A549 (cell line): ENCODE measurements at places on chromosomes 3 and 15.
A peak's percentile ranks its signal among the peaks of the same experiment; 100 is the strongest.

- no peak for DNase-seq
Measured at GRCh38 chr3:179108086-179108485, 36.5 kb upstream of the ZMAT3 start.

DNA sequence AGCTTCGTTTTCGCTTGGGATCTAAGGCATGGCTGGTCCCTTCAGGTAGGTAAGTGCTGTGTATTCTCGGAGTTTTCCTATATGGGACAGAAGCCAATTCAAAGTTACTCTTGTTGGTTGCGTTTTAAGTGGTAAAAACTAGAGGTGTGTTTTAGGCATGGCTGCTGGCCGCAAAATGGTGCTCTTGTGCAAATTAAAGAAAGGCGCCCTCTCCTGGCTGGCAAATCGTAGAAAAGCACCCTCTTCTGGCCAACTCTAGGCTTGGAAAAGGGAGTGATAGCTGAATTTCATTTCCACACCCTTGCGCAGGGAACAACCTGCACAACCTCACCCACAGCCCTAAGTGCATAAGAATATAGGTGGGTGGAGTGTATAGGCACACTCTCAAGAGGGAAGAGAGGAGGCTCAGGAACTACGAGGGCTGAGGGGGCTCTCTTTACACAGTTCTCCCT, 23.5 kb downstream of the DRD3 start:
- DNase-seq, result peak; percentile 61

DNA sequence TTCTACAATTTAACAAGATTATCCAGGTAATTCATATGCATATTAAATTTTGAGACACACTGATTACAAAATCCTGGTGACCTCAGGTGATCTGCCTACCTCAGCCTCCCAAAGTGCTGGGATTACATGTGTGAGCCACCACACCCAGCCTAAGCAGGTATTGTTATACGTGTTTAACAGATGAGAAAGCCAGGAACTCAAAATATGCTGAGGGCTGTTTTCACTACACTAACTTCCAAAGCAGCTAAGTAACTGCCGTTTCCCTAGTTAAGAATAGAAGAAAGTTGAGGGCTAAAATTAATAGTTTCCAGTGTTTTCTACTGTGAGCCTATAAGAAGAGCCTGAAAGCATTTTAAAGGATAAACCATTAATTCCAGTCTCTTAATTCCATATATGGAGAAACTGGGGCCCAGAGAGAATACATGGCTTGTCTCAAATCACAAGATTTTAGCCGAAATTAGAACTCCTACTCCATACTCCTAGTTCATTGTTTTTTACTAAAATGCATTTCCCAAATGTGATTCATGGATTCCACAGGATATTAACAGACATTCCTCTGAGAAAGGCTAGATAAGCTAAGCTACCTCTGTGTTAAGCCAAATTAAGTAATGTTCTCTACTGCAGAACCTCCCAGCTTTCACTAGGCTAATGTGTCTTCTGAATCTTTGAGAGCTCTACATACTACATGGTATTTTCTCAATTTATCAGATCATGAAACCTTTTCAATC, 17.0 kb upstream of the AVEN start:
- DNase-seq, result no peak

GRCh38 chr15:49606594-49606993, 14.0 kb downstream of the FAM227B start:
- DNase-seq, result no peak

- peak; percentile 24 for DNase-seq
Measured at GRCh38 chr15:79283252-79284048, 928 bp downstream of the ANKRD34C start.

GRCh38 chr3:143825513-143825912, 22.8 kb downstream of the SLC9A9 start:
- no peak for DNase-seq

DNA sequence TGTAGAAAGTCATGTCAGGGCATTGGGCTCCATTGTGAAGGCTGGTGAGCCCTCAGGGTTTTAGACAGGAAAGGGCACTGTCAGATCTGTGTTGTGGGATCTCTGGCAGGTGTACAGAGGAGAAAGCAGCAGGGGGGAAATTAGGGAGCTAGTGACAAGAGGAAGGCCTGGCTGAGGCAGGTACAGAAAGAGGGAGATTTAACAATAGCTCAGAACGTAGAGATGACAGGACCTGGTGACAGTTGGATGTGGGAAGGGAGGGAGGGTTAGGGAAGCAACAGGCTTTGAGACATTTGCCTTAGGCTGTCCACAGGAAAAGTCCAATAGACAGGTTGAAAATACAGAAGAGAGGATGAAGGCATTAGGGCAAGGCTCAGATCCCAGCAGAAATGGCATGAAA, 288.1 kb downstream of the EPHB1 start:
- DNase-seq, result no peak

DNA sequence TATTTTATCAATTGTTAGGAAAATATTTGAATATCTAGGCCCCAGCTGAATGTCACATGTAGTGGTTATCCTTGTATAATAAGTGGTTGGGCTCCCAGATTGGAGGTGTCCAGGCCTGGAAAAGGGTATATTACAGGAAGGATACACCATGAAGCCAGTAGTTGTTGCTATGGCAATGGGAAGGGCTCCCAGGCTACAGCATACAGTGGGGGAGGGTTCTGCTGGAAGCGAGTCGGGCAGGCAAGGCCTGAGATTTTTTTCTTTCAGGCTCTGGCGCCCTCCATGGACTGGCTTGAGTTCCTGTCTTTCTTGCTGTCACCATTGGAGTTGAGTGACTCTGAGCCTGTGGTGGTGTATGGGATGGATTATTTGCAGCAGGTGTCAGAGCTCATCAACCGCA, 8.9 kb downstream of the ECE2 start:
- peak; percentile 78 for DNase-seq

GRCh38 chr3:133367403-133367802, 32.5 kb upstream of the BFSP2 start:
- DNase-seq, result no peak

GRCh38 chr3:32872487-32873382, 54.9 kb downstream of the TRIM71 start:
- DNase-seq, result no peak

DNA sequence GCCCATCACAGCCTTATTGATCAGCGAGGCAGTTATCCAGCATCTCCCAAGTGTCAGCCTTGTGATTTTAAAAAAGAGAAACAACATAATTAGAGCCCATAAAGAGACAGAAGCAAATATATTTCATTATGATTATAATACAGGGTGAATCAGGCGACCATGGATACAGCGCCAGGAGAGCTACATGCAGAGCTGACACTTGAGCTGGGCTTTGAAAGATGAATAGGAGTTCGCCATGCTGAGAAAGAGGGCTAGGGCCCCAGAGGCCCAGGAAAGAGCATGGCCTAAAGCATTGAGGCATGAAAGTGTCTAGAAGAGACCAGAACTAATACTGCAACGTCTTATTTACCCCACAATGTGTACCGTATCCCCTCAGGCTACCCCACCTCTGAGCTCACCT, 4.2 kb upstream of the CORO2B start:
- no peak for DNase-seq

DNA sequence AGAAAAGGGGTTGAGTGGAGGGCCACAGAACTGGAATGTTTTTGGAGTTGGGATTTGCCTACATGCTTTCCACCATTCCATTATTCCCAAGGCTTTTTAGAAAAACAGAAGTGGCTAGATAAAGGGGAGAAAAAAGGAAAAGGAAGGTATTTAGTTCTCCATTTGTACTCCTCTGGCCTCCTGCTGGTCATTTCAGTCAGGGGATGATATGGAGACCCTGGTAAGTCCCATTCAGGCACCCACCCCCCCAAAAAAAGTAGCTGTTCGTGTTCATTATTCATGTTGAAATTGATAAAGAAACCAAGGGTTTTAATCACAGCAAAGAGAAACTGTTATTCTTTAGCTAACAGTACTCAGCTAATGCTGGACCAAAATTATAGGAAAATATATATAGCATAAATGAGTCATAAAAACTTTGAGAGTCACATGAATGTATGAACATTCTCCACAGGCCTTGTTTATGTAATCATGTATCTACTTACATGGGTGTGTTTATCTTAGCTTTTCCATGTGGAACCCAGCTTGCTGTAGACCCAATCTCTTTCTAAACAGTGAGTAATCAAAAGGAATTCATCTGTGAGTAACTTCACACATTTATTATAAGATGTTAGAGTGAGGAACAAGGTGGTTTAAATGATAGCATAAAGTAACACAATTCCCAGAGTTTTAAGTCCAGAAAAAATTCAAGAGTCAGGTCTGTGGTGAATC, 167.2 kb downstream of the KCNMB2 start:
- DNase-seq, result no peak

DNA sequence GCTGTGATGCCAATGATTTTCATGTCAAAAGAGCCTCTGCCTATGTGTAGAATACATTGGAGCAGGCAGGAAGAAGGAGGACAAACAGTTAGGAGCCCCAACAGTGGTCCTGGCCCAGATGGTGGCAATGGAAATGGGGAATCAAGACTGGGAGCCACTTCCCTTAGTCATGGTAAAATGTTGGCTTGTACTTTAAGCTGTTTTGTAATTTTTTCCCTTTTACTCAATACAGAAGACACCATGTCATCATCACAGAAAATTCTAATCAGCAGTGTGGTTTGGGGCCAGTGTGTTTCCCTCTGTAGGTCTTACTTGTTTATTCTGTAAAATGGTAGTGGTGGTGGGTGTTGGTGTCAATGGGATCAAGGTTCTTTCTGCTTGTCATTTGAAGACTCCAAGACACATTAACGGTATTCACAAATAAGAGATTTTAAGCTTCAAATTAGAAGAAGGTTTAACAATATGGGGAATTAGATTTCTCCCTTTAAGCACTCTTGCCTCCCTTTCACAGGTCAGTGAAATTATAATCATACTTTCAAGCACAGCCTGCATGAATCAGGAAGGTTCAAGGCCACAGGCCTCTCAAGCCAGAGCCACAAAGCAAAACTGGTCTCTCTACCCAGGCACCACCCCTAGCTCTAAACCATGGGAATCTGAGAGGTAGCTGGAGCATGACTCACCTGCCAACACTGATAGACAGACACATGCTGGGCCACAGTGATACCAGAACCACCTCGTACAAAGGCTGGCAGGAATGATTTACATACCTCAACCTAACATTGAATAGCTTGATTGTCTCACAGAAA, 24.9 kb downstream of the SIAH2 start:
- DNase-seq, result no peak

DNA sequence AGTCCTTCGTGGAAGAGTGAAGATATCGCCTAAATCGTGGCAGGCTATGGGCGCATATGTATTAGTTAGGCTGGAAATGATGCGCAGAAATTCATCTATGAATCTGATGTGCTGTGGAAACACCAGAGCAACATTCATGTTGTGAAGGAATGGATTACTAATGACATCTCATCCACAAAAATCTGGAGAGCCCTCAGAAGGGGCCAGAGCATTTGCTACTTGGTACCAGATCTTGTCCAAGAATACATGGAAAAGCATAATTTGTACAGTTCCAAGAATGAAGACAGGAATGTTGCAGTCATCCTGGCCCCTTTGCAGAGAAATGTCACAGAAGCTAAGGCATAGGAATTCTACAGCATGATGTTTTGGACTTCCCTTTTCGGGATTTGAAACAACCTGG, 38.4 kb upstream of the FOXB1 start:
- DNase-seq, result no peak

DNA sequence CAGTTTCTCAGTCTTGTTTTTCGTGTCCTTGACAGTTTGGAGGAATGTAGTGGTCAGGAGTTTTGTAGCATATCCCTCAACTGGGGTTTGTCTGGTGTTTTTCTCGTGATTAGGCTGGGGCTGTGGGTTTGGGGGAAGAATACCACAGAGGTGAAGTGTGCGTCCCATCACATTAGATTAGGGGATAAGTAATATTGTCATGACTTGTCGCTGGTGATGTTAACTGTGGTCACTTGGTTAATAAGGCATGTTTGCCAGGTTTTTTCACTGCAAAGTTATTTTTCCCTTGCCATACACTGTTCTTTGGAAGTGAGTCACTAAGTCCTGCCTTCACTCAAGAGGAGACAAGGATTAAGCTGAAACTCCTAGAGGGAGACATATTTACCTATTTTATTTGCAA, 39.1 kb downstream of the PAK2 start:
- DNase-seq, result no peak

DNA sequence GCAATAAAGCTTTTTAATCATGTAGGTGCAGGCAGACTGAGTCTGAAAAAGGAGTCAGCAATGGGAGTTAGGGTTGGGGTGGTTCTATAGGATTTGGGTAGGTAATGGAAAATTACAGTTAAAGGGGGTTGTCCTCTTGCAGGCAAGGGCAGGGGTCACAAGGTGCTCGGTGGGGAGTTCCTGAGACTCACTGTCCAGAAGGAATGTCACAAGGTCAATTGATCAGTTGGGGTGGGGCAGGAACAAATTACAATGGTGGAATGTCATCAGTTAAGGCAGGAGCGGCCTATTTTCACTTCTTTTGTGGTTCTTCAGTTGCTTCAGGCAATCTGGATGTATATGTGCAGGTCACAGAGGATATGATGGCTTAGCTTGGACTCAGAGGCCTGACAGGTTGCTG, 13.9 kb downstream of the CCR5AS start:
- DNase-seq, result no peak

DNA sequence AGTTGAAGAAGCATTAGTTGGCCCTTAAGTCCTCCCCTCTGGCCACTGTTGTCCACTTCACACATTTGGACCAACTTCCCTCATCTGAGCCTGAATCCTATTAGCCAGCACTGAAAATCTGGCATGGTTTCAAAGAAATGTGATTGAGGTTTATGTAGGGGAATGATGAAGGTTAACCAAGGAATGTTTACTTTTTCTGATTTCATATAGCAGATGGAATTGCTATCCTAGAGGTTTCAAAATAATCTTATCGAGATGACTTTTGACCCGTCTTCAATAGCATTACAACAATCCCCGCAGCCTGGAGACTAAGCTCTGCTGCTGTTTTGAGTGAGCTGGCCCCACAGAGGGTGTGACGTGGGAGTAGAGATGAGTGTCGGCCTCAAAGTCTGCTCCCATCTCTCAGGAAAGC, 200.8 kb upstream of the IL12A start:
- DNase-seq, result peak; percentile 50

- no peak for DNase-seq
Measured at GRCh38 chr15:96348112-96349027, 17.9 kb downstream of the NR2F2 start.

DNA sequence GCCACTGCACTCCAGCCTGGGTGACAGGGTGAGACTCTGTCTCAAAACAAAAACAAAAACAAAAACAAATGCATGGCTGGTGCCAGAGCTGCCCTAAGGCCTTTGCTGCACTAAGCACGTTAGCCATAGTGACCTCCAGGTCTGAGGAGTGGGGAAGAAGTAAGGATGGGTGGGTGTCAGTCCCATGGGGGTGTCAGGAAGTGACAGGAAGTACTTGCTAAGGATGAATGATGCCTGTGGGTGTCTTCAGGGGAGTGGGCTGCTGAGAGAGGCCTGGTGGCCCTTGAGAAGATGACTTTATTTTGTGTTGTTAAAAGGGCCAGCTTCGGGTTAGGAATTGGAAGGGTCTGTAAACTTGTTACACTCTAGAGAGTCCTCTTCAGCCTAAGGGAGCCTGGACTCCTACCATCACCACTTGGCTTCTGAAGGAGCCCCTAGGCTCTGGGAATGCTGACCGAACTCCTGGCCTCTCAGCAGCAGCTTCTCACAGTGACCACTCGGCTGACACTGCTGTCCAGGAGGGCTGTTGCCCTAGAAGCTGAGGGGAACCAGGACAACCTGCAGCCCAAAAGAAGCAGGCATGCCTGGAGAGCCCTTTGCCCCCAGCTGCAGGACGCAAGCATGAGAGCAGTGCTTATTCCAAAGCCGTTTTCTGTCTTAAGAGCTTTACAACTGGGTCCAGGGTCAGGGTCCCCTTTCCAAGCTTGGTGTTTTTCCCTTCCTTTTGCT, 116.4 kb downstream of the MYLK start:
- no peak for DNase-seq
